GM20000 (cell line): ENCODE measurements at places on chromosomes 7 and 10.
A peak's percentile ranks its signal among the peaks of the same experiment; 100 is the strongest.

DNA sequence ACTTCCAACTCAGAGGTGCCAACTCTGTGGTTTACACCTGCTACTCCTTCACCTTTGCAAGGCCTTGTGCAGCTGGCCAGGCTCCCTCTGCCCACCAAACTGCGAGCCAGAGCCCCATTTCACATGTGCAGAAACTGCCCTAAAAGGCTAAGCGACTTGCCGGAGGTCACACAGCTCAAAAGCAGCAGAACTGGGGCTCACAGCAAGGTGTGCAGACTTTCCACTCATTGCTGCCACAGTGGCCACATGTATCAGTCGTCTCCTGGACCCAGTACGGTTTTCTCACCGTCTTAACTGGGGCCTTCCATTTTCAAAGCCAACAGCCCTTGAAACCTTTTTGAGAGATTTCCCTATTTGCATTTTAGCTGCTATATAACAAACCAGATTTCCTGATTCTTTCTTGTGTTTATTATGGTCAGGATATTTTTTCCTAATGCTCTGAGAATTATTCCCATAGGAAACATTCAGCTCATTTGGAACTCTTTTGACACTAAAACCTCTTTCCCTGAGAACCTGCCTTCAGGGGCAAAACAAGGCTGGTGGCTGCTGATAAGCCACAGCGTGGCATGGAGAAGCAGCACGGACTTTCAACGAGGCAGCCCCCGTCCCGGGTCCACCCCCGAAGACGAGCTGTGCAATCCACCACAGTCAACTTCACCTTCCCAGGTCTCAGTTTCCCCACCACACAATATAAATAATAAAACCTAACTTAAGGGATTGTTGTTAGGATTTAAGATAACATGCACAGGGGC is 29.9 kb downstream of the SORBS1 start:
- no peak for DNase-seq

- DNase-seq: no peak
These were observed 19.1 kb upstream of the PRRT4 start for GRCh38 chr7:128380483-128381106.

DNA sequence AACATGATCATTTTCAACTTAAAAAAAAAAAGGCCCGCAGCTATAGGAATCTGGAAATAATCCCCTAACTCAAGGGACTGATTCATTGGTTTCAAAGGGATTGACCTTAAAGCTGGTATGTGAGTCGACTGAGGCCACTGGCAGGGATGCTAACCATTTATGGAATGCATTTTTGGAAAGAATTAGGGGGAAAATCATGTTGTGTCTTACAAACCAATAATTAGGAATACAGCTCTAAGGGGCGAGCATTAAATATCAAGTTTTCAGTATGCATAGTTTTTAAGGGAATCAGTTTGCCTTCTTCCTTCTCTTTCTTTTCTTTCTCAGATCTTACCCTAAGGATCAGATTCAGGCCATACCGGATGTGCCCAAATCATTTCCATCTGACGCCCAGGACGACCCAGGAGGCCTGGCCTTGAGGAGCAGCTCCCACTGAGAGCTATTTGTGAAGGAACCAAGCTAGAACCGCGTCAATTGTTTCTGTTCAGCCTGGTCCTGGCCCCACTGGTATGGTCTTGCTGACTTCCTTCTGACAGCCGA is 48.7 kb downstream of the BPGM start:
- DNase-seq: no peak

- peak; percentile 59 for DNase-seq
These were observed 1.2 kb downstream of the FLNC start for GRCh38 chr7:128831178-128831993.

- no peak for DNase-seq
These were observed 77.5 kb upstream of the MEOX2 start for GRCh38 chr7:15764010-15764409.

DNA sequence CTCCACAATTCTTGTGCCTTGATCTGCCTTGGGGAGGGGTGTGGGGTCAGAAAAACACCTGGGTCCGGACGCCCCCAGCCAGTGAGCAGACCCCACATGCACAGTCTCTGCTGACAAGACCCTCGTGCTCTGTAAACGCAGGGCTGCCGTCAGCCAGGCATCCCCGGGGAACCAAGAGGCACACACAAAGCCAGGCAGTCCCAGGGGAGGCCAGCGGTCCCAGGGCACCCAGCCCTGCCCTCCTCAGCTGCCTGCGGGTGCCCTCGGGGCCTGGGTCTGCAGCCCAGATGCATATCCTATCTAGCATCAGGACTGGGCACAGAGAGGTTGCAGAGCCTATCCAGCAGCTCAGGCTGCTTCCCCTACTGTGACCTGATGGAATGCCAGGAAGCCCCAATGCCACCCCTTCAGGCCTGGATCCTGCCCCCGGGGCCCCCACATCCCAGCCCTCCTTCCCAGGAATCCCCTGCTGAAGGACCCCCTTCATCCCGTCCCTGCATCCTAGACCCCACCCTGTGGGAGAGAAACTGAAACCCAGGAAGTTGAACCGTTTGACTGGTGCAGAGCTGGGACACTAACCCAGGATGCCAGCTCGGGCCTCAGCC is 92.4 kb downstream of the MICALL2 start:
- no peak for DNase-seq

DNA sequence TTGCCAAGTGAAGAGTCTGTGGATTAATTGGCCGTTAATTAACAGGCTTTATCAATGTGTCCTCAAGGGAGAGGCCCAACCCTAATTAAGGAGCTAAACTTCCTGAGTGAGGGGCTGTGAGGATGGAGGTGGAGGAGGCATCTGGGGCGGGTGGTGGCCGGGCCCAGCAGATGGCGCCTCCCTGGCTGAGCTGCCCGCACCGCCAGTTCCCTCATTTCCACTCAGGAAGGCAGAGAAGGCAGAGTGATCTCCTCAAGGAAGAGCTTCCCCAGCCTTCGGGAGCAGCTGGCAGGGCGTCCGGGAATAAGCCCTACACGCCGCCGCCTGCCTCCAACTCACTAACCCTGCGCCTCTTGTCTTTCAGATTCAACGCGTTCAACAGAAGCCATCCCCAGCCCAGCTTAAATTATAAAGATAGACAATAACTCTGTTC is 112.2 kb downstream of the CYTH3 start:
- no peak for DNase-seq

- DNase-seq: no peak
These were observed 55.2 kb upstream of the GDF10 start for GRCh38 chr10:47244560-47245500.

- no peak for DNase-seq
These were observed 126.7 kb downstream of the RAPGEF5 start for GRCh38 chr7:22230238-22230637.

DNA sequence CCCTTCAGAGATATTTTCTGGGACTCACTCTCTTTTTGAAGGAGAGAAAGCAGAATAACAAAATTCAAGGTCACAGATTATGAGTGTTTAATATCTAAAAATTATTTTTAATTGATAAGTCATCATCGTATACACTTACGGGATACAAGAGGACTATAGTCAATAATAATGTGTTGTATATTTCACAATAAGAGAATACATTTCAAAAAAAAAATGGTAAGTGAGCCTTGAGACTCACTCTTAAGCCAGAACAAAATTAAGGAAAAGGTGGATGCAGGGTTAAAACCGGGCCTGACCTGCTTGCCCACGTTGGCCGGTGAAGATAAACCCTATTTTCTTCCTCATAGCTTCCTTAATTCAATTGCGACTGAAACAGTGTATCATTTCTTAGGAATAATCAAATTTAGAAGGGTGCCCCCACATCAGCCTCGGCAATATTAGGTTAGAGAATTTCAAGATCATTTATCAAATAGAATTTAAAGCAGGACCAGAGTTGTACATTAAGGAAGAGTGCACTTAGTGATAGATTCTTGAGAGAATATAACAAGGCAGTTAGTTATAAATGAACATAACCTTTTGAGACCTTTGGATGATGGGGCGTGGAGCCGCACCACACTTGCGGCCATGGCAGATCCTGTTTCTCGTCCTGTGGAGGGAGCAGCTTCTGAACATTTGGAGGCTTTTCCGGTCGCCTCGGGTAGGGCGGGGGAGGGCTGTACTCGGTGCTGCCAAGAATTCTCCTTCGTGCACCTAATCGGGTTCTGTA is 321.8 kb downstream of the PAXIP1 start:
- DNase-seq: no peak

GRCh38 chr7:135768467-135768866 is 19.9 kb upstream of the FAM180A start:
- no peak for DNase-seq
